ENCODE measurements at places on chromosomes 4 and X.

DNA sequence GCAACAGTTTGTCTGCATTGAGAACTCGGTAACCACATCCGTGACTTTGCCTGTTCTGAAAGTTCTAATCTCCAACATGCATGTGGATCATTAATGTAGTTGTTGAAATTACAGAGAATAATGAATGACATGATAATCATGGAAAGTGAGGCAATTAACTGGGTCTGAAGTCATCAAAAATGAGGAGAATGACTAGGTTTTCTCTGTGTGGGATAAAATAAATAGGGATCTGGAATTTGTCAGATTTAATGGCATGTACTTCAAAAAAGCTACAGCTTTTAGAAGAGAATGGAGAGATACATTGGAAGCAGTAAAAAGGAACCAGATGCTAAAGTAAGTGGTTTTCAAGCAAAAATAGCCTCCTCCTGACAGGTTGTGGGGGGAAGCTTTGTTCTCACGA lies 59.3 kb downstream of the AFM start:
- DNase-seq, result no peak

DNA sequence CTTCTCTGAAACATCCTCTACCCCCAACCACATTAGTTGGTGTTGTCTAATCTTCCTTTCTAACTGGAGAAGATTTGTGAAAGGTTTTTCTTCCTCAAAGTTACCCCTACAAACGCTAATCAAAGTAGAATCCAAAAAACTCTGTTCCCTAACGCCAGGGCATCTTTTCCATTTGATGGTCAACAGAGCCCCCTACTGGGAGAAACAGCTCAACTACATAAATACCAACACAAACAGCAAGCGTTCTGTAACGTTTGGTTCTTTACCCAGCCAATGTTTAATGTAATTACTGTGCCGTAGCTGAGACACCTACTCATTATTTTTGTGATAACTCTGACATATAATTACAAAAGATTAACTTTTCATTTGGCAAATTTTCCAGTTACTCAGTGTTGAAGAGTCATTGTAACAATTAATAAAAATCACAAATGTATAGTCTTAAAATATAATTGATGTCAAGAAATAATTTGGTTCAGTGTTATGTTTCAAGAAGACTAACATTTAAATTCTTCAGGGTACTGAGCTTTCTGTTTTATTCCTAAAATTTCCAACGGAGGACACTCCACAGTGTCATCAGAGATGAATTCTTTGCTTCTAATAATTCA lies 94.9 kb upstream of the TBC1D9 start:
- no peak for DNase-seq

DNA sequence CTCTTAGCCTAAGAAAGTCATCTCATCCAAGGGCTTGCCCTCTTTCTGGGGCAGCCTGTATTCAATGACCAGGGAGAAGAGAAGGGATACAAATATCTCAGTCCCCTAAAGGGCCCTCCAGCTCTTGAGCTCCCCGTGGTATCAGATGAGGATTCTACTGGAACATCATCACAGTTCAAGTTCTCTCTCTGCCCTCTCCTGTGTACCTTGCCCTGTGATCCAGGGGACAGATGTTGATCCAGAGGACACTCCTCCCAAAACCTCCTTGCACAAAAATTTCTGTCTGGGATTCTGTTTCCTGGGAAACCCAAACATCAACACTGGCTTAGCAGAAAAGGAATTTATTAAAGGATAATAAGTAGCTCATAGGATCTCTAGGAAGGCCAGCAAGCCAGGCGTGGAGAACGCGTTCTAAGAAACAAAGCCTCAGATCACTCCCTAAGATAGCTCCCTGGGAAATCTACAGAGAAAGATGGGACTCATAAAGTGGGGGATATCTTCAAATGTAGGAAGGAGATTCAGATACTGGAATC lies 296.3 kb upstream of the KLF3 start:
- no peak for DNase-seq

DNA sequence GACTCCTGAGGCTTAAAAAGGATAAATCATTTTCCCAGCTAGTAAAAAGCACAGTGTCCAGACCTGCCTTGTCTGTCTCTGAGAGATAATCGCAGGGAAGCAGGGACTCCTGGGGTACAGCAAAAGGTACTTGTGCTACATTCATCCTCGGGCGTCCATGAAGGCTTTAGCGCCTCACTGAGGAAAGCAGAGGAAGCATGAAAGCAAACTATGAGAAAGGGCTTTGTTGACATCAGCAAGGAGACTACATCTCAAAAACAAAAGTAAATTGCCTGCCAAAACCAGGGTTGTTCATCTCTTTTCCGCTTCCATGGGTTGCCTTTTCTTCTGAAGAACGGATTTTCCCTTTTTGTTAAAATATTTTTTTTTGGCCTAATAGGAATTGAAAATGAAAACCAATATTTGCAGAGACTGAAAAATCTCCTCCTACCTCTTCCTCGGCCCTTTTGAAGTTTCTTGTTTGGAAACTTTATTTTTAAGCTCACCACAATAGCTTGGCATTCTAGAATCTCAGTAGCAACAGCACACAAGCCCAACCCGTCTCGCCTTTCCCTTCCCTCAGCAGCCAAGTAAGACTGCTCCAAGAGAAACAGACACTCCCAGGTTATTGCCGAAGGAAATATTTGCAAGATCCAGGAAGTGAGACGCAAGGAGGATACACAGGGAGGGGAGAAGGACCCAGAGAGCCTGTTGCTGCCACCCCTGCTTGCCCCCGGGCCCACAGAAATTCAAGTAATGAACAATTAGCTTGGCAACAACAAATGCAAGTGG lies 148.3 kb upstream of the DGKK start:
- DNase-seq, result no peak

GRCh38 chr4:61561028-61561427 lies 360.9 kb downstream of the ADGRL3 start:
- DNase-seq, result no peak

- DNase-seq, result no peak
These were observed 29.2 kb downstream of the AGA start for GRCh38 chr4:177413076-177413475.

DNA sequence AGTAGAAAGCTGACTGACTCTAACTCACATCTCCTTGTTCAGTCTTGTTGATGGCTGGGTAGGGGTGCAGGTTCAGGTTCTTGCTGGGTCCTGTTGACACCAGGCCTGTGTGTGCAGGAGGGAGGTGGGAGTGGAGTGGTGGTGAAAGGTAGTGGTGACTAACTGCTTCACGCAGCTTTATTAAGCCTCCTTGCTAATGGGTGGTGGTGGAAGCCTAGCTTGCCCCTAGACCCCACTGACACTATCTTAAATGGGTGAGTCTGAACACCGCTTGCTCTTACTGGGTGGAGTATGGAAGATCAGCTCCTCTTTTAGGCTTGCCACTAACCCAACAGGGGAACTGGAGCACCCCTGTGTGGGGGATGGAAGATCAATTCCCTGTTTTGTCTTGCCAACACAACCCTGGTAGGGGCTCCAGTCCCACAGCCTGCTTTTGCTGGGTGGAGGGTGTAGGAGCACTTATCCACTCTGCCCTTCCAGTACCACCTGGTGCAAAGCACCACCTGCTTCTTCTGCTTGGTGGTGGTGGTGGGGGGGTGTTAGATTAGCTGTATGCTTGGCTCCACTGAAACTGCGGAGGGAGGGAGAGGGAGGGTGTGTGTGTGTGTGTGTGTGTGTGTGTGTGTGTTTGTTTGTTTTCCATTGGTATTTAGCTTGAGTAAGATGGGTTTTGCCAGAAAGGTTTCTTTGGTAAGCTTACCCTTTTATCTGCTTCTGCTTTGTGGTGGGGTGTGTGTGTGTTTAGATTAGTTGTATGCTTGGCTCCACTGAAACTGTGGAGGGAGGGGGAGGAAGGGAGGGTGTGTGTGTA lies 25.6 kb downstream of the KDM6A start:
- DNase-seq, result no peak

- DNase-seq, result no peak
These were observed 54.5 kb upstream of the HPSE start for GRCh38 chr4:83389037-83389720.

GRCh38 chr4:185722029-185722316 lies 90.0 kb downstream of the SORBS2 start:
- DNase-seq, result no peak

GRCh38 chrX:110156167-110156754 lies 153.3 kb downstream of the TMEM164 start:
- no peak for DNase-seq

DNA sequence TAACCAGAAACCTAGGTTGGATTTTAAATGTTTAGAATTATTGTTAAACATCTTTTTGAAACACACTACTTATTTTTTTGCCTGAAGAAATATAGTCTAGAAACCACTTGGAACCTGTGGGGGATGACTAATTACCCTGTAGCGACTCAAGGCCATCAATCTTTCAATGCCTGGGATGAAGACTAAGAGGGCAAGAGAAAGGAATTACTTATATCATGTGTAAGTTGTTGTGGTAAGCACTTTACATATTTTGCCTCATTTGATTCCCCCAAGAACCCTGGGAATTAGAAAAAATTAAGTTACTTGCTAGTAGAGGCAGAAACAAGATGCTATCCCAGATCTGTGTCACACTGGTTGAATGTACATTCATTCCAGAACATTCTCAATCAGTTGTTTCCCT lies 170.9 kb upstream of the GRIA3 start:
- DNase-seq, result no peak

DNA sequence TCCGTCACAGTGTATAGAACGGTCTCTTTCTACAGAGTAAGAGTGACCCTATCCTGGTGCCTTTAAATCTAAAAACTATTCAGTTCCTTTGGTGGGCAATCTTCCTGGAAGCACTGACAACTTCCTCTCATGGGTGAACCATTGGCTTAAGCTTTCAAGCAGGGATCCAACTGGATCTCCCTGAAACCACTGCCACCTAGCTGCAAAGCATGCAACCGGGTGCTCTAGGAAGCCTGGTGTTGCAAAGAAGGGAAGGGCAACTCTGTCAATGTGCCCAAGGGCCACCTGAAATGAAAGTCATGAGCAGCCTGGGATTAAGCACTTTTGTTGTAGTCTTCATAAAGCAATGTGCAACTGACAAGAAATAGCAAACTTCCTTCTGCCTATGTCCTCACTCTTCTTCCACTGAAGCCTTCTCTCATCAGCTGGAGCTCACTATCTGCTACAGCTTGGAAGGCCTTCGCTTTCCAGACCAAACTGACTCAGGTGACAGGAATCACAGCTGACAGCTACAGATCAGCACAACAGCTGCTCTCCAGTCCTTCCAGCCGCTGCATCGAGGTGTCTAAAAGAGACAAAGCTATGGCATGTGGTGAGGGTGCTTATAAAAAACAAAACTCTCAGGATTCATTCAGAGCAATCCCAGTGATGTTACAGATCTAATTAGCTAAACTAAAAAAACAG lies 46.1 kb downstream of the SETD7 start:
- DNase-seq, result no peak

GRCh38 chr4:133565379-133565778 lies 416.3 kb downstream of the PCDH10 start:
- DNase-seq, result no peak

GRCh38 chr4:186326391-186326790 lies 60.4 kb downstream of the F11 start:
- DNase-seq, result no peak

DNA sequence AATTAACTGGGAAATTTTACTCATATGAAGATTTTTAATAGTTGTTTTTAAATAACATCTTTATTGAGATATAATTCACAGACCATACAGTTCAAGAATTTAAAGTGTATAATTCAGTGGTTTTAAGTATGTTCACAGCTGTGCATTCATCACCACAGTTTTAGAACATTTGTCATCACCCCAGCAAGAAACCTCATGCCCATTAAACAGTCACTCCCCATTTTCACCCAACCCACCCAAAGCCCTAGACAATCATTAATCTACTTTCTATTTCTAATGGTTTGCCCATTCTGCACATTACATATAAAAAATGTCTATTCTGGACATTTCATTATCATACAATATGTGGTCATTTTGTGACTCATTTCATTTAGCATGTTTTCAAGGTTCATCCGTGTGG lies 2.8 kb downstream of the UPRT start:
- DNase-seq, result no peak

- DNase-seq, result no peak
These were observed 26.3 kb upstream of the NUDT6 start for GRCh38 chr4:122948671-122949070.

DNA sequence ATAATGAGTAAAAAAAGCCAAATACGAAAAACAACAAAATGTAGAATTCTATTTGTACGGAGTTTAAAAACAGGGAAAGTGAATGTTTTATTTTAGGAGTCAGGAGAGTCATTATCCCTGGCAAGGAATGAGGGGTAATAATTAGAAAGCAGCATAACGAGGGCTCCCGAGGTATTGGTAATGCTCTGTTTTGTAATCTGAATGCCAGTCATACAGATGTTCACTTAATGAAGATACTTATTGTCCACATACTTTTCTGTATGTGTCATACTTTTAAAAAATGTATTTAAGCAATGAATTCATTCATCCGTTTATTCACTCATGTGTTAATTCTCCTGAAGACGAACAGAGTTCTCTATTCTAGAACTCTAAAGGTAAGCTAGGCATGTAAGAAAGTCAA lies 87.8 kb upstream of the BMP2K start:
- DNase-seq, result no peak

GRCh38 chr4:76363556-76364290 lies 57.2 kb downstream of the STBD1 start:
- no peak for DNase-seq

- DNase-seq, result no peak
These were observed 114.4 kb downstream of the GLRA3 start for GRCh38 chr4:174714393-174715211.

- DNase-seq, result no peak
These were observed 33.4 kb downstream of the C4orf54 start for GRCh38 chr4:99624141-99624719.

GRCh38 chr4:170750519-170750918 lies 660.8 kb upstream of the AADAT start:
- DNase-seq, result no peak

DNA sequence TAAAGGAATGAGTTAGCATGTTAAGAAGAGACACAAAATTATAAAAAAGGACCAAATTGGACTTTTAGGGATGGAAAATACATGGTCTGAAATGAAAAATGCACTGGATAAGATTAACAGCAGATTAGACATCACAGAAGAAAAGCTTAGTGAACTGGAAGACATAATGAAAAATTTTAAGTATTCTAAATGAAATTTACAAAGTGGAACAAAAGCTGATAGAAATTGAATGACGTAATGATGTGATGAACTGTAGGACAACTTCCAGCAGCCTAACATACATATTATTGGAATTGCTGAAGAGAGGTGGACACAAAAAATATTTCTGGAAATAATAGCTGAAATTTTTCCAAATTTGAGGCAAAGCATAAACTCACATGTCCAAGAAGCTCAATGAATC lies 39.6 kb upstream of the GPR173 start:
- no peak for DNase-seq

GRCh38 chr4:40927074-40927473 lies 177.3 kb downstream of the NSUN7 start:
- DNase-seq, result no peak

- DNase-seq, result no peak
These were observed 223.4 kb downstream of the BCOR start for GRCh38 chrX:39874202-39874816.

GRCh38 chr4:13409324-13409723 lies 74.8 kb downstream of the RAB28 start:
- DNase-seq, result no peak

GRCh38 chr4:168857546-168858314 lies 152.3 kb downstream of the CBR4 start:
- DNase-seq, result no peak

Data from NCI-H1436 treated with DMSO at 0.1 percent for 48 hours (cell line).